ENCODE measurements at places on chromosomes 2 and 18. TPM values are rescaled to one million over a fixed set of nuclear protein-coding genes. Genes with fewer than 3 reads are reported as not detected.

Gene MOGAT1
- total RNA-seq, result not detected

Gene TEKT4
- total RNA-seq, result not detected

Gene EPAS1
- total RNA-seq, result 318 TPM

Gene GATA6
- 3.8 TPM for total RNA-seq

Data from mammary microvascular endothelial cell (primary cell).